Hematopoietic multipotent progenitor cell treated with erythropoietin and hydrocortisone succinate and interleukin-3 and kit ligand, for 17 days (in vitro differentiated cells): ENCODE measurements at places on chromosomes 3 and 15.

- DNase-seq: no peak
Measured at GRCh38 chr3:56205406-56205805, 262.9 kb downstream of the ERC2 start.

DNA sequence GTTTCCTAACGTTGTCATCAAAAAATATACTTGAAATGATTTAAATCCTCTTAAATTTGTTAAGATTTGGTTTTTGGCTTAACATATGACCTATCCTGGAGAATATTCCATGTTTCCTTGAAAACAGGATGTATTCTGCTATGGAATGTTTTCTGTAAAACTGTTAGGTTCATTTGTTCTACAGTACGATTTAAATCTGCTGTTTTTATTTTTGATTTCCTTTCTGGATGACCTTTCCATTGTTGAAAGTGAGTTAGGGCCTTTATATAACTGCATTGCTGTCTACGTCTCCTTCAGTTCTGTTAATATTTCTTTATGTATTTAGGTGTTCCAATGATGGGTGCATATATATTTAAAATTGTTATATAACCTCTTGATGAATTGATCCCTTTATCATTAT lies 465.3 kb upstream of the ALCAM start:
- DNase-seq: no peak

- no peak for DNase-seq
Measured at GRCh38 chr3:195033531-195034091, 237.3 kb downstream of the XXYLT1 start.

DNA sequence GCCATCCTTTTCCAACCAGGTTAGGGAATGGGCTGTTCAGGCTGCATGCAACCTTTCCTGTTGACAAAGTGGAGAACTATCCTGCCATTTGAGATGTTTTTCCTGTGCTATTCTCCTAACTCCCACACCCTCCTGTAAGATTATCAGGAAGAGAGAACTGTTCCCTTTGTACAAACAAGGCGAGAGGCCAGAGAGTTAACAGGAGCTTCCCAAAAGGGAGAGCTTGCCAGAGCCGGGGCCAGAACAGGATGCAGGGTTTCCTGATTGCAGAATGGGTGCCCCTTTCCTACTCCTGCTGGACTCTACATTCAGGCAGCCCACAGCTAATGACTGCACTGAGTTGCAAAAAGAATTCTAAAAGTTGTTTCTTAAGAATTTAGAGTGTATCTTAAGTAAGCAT lies 17.1 kb downstream of the PML start:
- no peak for DNase-seq

- DNase-seq: peak; percentile 38
Measured at GRCh38 chr15:40793216-40793989, 13.5 kb upstream of the ZFYVE19 start.

DNA sequence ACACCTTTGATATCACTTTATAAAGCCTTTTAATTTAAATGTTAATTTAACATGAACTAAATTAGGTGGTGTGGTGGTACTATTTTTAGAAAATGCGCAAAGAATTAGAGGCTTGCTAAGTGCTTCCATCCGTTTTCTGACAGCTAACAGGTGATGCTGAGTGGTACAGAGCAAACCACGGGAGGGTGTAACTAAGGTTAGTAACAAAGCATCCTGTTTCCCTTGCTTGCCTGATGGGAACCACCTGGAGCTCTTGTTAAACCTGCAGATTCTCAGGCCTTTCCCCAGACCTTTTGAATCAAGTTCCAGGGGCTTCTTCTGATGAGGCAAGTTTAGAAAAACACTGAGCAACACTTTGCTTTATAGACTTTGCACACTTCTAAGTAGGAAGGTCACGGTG lies 101.0 kb downstream of the ATG7 start:
- no peak for DNase-seq
